Activated T-helper 1 cell treated with anti-CD3 and anti-CD28 coated beads, Interleukin-2, amount 50 U/mL, for 16 hours (primary cell): ENCODE measurements at places on chromosomes 4 and X.

- DNase-seq = no peak
Measured at GRCh38 chr4:128288689-128289106, 1.1 kb upstream of the PGRMC2 start.

DNA sequence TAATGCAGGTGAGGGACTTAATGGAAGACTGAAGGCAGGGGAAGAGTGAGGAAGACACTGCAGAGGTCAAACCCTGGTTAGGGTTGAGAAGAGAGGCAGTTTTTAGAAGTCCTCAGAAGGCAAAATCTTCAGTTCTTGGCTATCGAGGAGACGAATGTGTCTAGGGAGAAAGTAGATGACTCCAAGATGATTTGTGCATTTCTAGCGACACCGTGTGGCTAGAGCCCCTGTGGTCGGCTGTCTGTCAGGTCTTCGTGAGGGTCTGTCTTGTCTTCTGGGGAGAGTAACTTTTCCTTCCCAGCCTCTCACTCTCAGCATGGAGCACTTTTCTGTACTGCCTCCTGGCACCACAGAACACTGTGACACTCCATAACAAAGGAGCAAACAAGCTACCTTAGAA, 458.1 kb downstream of the STIM2 start:
- no peak for DNase-seq

GRCh38 chr4:146389561-146389960, 132.2 kb downstream of the SLC10A7 start:
- DNase-seq = no peak

DNA sequence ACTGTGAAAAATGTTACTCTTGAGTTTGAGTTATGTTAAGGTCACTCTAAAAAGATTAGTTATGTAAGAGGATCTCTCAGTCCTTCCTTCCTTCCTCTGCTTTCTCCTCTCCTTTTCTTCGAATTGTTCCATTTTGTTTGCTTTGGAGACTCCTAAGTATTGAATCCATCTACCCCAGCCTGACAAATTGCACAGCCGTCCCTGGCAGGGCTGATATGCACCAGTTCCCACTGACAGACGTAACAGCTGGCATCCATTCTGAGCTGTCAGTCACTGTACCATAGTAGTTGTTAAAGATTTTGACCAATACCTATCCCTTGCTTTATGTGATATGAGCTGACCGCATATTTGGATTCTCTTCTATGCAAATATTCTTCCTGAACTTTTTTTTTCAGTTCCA, 210.7 kb upstream of the IGFBP7 start:
- DNase-seq = no peak

GRCh38 chr4:95216636-95217035, 332.1 kb downstream of the UNC5C start:
- DNase-seq = no peak

DNA sequence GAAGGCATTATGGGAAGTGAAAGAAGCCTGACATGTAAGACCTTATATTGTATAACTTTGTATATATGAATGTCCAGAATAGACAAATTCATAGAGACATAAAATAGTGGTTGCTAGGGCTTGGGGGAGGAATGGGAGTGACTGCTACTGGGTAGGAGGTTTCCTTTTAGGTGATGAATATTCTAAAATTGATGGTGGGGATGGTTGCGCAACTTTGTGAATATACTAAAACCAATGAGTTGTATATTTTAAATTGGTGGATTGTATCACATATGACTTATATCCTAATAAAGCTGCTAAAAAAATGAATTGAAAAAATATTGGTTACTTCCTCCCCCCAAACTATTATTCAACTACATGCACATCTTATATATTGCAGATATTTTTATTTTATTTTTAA, 70.0 kb downstream of the UCHL1 start:
- no peak for DNase-seq

DNA sequence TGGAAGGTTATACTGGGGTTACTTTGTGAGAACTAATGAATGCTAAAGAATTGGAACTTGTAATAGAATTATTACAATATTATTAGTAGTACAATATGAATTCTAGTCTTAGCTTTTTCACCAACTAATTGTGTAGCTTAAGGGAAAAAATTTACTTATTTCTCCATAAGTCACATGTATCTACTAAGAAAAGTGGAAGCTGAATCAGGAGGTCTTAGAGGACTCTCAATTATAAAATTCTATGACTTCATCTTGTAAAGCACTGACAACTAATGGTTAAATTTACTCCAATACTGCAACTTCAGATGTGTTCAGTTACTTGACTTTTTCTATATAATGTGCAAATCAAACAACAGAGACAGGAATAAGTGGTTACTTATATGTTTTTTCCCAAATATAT, 899 bp upstream of the TMPRSS11D start:
- no peak for DNase-seq

- DNase-seq = no peak
Measured at GRCh38 chr4:108118505-108118904, 50.2 kb downstream of the LEF1 start.

DNA sequence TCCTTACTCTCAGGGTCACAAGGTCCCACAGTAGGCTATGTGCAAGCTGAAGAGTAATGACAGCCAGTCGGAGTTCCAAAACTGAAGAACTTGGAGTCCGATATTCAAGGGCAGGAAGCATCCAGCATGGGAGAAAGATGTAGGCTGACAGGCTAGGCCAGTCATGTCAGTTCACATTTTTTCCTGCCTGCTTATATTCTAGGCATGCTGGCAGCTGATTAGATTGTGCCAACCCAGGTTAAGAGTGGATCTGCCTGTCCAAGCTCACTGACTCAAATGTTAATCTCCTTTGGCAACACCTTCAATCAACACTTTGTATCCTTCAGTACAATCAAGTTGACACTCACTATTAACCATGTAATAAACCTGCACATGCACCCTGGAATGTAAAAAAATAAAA, 960.9 kb upstream of the HS3ST1 start:
- no peak for DNase-seq

DNA sequence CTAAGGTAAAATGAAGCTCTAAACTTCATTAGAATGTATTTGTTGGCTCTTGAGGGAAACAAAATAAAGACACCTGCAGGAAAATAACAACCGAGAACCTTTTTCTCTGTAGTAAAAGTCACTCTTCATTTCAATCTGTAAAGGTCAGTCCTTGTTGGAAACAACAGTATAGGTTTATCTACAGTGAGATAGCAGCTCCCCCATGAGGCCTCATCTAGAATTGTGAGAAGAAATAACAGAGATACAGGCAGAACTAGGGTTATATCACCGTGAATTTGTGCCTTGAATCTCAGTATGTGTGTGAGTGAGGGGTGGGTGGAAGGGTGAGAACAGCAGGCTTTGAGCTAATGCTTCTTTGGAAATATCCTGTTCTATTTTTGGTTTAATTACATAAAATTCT, 107.8 kb upstream of the FMR1 start:
- DNase-seq = no peak

DNA sequence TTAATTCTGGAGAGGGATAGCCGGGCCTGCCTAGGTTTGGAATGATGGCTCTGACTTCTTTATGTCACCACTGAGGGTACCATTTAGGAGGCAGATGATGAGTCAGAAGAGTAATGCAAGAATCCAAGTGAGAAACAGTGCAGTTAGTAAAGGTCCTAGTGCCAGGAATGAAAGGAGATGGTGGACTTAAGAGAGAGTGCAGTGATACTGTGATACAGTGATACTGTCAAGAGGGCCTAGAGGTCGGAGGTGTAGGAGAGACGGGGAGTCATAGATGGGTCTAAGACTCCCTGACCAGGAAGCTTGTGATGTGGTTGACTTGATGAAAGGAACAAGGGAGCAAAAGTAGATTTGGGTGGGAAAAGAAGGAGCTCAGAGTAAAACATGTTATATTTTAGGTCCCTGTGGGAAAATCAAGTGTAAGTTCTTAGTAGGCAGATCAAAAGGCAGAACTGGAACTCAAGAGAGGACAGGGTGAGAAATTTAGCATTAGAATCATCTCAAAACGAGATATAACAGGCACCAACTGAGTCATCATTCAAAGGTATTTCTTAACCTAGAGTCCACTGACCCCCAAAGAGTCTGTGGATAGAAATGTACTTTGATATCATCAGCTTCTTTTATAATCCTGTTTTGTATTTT, 85.0 kb downstream of the NFKB1 start:
- DNase-seq = no peak

GRCh38 chrX:115452251-115452650, 108.7 kb upstream of the PLS3 start:
- no peak for DNase-seq

GRCh38 chrX:110732266-110732665, 63.4 kb downstream of the CHRDL1 start:
- DNase-seq = no peak

DNA sequence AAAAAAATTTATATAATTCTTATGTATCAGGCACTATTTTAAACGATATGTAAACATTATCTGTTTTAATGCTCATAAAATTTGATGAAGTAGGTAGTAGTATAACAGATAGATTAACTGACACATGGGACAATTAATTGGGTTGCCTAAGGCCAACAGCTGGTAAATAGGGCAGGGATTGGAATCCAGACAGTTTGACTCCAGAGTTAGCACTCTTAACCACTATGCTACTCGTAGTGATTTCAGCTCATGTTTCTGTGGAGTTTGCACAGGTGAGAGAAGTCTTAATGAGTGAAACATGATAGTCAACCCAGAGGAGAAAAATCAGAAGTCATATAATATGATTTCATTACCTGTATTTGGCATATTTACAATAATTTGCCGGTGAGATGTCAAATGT, 126.0 kb upstream of the WDFY3 start:
- DNase-seq = no peak

GRCh38 chrX:387729-388128, 1.0 kb upstream of the PPP2R3B start:
- no peak for DNase-seq

DNA sequence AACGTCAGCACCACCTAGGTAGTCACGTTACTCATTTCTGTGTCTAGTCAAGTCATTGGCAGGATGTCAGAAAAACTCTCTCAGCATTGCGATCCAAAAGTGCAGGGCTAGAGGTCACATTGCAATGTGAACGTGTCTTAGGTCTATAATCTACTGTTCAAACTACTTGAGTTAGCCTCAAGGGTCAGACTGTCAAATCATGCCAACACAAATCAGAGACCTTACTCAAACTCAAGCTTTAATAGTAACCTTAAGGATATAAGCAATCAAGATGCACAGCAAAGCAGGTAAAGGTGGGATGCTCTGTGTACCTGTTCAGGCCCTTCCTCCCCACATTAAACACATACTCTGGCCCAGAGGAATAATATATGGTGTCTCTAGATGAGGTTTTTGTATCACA, 114.4 kb upstream of the NOCT start:
- DNase-seq = no peak

DNA sequence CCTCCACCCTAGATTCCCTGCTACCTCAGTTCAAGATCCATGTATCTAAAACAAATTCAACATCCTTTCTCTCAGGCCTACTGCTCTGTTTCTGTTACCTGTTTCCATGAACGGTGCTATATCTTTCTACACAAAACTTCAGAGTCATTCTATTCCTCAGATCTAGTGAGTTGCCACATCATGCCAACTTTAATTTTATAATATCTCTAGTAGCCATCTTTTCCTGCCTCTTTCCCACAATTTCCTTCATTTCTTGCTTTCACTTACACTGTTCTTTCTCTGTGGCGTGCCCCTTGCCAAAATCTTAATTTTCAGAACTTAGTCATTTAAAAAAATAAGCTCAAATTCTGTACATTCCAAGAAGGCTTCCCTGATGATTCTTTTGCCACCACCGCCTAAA, 15.2 kb downstream of the GUCY1A1 start:
- no peak for DNase-seq

GRCh38 chr4:839675-840443, 13.9 kb upstream of the CPLX1 start:
- no peak for DNase-seq

- DNase-seq = no peak
Measured at GRCh38 chrX:20130357-20130756, 11.3 kb downstream of the EIF1AX start.

DNA sequence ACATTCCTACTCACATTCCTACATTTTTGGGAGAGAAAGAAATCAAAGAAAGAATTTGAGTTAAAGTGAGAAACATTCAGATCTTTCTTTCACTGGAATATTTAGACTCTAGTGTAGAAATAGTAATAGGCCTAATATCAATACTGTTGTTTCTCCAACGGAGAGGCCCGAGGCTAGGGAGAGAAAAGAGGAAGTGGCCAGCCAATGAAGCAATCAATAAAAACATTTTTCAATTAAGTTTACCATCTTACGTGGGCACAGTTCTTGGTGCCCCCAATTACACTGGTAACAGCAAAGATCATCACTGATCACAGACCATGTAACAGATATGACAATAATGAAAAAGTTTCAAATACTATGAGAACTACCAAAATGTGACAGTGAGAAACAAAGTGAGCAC, 281.4 kb downstream of the GPM6A start:
- DNase-seq = no peak

DNA sequence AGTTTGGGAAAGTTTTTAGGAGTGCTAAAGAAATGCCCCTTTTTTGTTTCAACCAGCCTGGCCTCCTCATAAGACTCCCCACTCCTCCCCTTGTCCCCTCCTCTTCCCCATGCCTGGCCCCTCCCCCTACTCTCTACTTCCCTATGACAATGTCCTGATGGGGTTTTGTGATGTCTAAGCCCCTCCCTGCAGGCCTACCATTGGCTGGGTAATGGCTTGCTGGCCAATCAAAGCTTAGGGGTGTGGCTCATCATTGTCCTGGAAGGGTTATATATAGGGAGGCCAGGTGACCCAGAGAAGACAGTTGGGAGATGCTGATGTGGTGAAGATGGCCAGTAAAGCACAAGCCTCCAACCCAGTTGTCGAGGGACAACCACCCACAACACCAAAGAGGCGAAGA, 48.2 kb upstream of the PASD1 start:
- no peak for DNase-seq

DNA sequence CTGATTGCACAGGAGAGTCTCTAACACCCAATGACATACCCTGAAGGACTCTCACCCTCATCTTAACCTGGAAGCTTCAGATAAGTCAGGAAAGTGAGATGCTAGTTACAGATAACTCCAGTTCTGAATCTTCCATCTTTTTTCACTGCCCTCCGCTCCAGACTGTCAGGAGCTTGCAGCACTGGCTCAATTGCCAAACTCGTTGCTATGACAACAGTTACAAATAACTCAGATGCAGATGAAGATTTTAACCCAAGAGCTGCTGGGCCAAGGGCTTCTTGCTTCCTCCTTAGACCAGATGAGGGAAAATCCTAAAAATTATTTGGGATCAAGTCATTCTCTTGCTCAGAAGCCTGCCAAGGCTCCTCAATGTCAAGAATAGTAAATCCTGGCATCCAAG, 109.1 kb upstream of the HUWE1 start:
- DNase-seq = no peak

DNA sequence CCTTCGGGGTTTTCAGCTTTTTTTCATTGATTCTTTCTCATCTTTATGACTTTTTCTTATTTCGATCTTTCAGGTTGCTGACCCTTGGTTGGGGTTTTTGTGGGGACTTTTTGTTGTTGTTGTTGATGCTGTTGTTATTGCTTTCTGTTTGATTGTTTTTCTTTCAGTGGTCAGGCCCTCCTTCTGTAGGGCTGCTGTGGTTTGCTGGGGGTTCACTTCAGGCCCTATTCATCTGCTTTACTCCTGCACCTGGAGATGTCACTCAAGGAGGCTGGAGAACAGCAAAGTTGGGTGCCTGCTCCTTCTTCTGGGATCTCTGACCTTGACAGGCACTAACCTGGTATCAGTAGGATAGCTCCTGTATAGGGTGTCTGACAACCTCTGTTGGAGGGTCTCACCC, 39.9 kb upstream of the PCDH18 start:
- DNase-seq = no peak
